H9 (cell line): ENCODE measurements at places on chromosomes 7 and 10.

- DNase-seq, result no peak
Observed at GRCh38 chr10:132786884-132787494, 1.0 kb upstream of the NKX6-2 start.

- no peak for DNase-seq
Observed at GRCh38 chr10:34156781-34157425, 658.2 kb downstream of the PARD3 start.

- DNase-seq, result no peak
Observed at GRCh38 chr10:70679498-70679897, 7.2 kb downstream of the ADAMTS14 start.

DNA sequence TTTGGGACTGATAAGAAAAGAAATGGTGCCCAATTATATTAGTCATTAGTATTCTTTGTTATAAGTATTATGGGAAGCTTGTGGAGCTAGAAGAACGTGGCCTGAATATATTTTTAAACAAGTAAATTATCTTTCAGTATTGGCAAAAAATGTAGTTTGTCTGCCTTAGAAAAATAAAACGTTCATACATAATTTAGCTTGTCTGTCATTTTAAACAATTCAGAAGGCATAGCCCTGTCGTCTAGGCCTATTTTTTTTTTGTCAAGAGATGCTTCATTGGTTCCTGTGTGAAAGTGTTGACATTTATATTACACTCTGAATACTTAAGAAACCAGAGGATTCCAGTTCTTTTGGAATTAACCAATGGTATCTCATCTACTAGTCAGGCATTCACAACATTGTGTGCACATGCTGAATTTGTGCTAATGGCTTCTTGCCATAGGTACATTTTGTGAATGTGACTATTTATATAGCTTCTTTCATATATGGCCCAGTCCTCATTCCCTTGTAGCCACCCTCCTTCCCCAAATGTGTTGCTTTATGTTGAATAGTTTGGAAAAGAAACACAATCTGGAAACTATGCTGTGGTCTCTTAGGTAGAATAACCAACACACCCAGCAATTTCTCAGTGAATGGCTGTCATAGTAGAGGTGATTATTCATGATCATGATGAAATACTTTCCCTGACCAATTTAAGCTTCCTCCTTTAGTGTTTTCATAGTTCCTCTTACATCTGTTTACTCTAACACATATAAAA is 435.8 kb downstream of the EXOC4 start:
- no peak for DNase-seq

DNA sequence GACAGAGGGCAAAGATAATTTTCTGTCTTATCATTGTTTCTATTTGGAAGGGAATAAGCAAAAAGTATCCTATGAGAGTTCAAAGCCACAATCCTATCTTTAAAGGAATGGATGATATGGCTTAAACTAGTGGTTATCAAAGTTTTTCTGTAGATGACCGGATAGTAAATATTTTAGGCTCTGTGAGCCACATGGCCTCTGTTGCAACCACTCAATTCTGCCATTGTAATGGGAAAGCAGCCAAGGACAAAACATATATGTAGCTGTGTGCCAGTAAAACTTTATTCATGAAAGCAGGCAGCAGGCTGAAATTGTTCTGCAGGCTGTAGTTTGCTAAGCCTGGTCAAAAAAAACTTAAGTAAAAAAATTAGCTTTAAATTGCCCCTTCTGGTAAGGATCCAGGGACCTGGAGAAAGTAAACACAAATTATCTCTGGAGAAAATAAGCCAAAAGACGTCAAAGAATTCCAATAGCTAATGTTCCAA is 73.3 kb downstream of the THSD7A start:
- DNase-seq, result no peak

- DNase-seq, result no peak
Observed at GRCh38 chr7:99465421-99465768, 572 bp downstream of the ATP5MF start.

DNA sequence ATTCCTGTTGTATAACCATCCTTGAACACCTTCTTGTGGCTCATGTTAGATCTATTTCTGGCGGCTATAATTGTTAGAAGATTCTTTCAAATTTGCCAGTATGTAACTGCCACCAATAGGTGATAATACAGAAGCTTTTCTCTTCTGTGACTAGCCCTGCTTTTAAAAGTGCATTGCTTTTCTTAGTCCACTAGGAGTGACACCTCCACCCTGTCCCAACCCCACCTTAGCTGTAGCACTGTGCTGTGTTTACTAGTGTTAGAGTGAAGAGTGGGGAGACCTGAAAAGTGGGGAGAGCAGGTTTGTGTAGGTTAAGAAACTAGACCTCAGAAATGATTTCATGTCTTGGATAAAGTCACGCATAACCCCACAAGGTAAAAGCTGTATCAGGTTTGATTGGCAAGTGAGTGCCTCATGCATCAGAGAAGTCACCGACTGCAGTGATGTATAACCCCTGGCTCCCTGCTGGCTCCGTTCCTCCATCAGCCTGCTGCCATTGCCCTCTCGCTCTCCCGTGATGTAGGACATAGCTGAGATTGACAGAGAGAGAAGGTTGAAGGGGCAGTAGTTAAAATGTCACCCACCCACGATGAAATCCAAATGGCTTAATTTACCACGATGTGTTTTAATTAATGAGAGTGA is 12.5 kb downstream of the NPVF start:
- peak; percentile 35 for DNase-seq

DNA sequence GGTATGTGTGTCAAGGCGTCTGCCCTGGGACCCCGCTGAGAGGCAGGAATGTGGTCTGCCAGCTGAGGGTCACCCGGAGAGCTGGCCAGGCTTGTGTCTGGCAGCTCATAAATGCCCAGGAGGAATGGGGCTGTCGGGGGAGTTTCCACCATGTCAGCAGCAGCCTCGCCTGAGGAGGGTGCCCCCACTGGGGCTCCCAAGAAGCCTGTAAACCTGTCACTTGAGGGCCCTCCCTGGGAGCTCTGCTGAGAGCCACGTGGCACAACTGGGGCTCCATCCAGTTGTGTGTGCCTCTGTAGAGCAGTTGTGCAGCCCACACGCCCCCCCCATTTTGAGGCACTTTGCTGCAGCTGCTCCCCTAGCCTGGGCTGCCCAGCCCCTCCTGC is 70.6 kb downstream of the NEURL1 start:
- DNase-seq, result no peak

DNA sequence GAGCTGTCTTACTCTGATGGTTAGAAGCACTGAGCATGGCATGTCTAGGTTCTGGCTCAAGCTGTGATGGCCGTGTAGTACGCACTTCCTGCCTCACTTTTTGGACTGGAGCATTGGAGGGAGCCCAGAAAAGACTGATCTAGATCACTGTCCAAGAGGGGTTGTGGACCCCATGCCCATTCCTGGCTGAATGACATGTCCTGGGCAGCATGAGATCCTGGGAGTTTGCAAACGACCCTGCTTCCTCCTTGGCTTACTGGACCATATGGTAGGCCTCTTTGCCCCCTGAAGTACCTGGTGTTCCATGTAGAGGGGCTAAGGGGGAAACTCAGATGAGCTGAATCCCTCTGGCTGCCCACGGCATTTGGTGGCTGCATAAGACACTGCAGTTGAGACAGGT is 36.7 kb downstream of the ARHGAP22 start:
- peak; percentile 2 for DNase-seq

DNA sequence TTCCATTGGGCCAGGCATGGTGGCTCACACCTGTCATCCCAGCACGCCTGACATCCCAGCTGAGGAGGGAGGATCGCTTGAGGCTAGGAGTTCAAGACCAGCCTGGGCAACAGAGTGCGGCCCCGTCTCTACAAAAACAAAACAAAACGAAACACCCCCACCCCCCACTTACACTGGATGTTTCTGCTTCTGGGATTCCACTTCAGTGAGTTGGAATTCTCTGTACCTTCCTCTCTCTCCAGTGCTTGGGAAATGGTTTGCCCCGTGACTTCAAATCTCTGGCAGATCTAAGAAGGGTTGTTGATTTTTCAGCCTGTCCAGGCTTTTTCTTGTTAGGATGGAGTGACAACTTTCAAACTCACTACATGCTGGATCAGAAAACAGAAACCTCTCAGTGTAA is 106.9 kb downstream of the ANLN start:
- DNase-seq, result no peak

GRCh38 chr7:17965603-17966002 is 25.3 kb upstream of the SNX13 start:
- no peak for DNase-seq

- DNase-seq, result no peak
Observed at GRCh38 chr7:28350662-28351061, 61.7 kb upstream of the CREB5 start.

DNA sequence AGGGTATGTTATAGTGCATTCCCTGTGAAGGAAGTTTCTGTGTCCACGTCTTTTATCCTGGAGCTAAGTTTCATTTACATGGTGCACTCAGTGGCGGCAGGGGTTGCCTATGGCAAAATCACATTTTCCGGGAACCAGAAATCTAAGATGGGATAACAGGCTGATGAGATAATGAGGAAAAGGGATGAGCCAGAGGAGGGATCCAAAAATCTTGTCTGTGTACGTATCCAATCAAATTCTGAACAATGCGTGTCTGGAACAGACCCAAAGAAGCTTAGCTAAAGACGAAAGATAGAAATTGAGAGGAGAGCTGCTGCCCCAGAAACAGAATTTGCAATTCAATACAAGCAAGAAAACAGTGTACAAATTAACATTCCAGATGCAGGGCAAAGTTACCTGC is 16.1 kb downstream of the LANCL2 start:
- DNase-seq, result no peak

GRCh38 chr10:123570898-123571515 is 95.1 kb upstream of the GPR26 start:
- DNase-seq, result peak; percentile 19

GRCh38 chr10:16883084-16883483 is 65.9 kb upstream of the RSU1 start:
- no peak for DNase-seq

DNA sequence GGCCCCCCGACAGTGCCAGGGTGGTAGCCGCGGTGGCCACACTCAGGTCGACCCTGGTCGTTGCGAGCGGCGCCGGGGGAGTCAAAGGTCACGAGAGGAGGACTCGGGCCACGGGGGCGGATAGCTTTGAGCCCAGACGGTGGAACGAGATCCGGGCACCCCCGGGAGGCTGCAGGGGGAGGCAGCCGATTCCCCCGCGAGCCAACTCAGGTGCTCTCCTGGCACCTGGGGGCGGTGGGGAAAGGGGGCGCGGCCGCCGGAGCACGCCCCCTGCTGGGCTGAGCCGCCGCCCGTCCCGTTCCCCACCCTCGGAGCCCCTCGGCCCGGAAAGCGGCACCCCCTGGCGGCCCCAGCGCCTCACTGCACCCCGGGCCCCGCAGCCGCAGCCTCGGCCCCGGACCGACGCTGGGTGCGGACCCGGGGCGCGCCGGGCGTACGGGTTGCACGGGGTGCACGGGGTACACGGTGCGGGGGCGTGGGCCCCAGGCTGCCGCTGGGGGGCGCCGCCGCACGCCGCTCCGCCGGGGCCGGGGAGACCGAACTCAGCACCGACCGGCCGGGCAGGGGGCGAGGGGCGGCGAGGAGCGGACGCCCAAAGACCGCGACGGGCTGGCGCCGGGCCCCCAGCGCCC is 521 bp upstream of the NYAP1 start:
- peak; percentile 76 for DNase-seq

- no peak for DNase-seq
Observed at GRCh38 chr10:127922675-127923366, 15.9 kb downstream of the PTPRE start.

DNA sequence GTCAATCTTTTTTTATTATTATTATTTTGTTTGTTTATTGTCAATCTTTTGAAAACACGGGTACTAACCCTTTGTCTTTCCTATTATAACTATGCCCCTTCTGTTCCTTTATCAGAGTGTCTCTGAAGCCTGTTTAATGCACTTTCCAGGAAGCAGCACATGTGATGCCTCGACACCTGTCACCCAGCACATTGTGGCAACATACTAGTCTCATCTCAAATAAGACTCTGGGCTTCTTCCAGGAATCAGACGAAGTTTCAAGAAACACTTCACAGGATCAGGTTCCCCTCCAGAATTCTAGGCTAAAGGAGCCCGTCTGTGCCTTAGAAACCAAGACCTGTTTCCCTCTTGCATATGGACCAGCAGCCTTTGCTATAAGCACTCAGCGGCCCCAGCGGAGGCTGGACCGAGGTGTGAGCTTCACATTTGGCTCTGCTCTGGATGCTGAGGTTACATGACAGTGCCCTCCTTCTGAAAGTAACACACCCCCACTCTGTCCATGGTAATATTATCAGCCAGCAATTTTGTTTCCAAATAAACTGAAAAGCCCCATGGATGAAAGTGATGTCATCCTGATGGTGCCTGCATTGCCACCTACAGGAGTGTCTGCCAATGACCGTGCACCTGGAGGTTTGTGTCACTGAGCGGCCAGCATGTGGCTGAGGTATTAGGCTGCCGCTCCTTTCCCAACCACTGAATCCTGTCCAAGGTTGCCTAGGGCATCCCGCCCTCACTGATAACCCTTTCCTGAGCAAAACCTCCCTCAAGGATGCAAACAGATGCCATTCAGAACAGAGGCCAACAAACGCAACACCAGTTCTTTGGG is 38.1 kb downstream of the MKI67 start:
- peak; percentile 67 for DNase-seq

GRCh38 chr7:158271646-158272045 is 316.0 kb downstream of the PTPRN2 start:
- no peak for DNase-seq

DNA sequence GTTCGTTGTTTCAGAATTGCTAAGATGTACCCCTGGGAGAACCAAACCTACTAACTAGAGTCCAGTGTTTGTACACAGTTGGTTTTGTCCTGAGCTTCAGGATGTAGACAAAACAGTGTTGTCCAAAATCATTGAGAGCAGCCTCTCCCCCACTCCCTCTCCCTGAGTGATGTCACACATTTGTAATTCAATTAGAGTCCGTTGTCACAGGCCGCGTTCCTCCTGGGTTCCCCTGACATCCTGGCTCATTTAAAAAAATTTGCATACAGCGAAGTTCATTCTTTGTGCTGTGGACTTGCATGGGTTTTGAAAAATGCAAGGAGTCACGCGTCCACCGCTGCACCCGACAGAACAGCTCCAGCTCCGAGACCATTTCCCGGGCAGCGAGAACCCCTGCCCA is 10.3 kb downstream of the GRIFIN start:
- DNase-seq, result no peak

GRCh38 chr7:156094350-156095146 is 282.3 kb upstream of the SHH start:
- DNase-seq, result no peak

- no peak for DNase-seq
Observed at GRCh38 chr7:112940314-112940732, 146.3 kb downstream of the GPR85 start.

DNA sequence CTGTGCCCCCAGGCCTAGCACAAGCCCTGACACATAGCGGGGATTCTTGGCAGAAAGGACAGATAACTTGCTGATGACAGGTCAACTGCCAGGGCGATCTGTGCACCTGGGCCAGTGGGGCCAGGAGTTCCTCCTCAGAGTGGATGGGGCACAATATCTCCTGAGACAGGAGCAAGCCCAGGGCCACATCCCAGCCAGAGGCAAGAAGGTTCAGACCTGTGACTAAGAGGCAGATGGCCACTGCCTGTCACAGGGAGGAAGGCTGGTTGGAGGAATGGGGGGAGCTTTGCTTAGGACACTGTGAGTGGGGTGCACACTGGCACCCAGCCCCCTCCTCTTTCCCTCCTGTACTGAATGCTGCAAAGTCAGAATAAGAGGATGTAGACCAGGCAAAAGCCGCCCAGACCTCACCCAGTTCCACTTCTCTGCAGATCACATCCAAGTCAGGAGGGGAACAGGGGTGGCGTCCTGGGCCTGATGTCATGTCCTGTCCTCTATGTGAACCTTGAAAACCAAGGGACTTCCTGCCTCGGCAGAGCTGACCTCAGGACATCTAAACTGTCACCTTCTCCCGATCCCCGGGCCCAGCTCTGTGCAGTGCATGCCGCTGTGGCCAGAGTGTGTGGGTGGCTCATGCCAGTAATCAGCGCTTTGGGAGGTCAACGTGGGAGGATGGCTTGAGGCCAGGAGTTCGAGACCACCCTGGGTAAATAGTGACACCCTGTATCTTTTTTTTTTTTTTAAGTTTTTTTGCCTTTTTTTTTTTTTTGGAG is 1.3 kb downstream of the GUSB start:
- DNase-seq, result no peak
